Suppressor macrophage treated with lipopolysaccharide for 1 hour (primary cell): ENCODE measurements at places on chromosomes 5 and 9.

GRCh38 chr5:370959-371810, 49.7 kb downstream of the AHRR start:
- DNase-seq: peak; percentile 49

- no peak for DNase-seq
Measured at GRCh38 chr9:69660304-69660703, 11.9 kb downstream of the APBA1 start.

GRCh38 chr5:126624534-126624933, 23.8 kb downstream of the PHAX start:
- peak; percentile 85 for DNase-seq

GRCh38 chr9:86531273-86531970, 177.2 kb upstream of the TUT7 start:
- DNase-seq: no peak

GRCh38 chr5:135243556-135244285, 155.3 kb downstream of the MACROH2A1 start:
- DNase-seq: no peak

DNA sequence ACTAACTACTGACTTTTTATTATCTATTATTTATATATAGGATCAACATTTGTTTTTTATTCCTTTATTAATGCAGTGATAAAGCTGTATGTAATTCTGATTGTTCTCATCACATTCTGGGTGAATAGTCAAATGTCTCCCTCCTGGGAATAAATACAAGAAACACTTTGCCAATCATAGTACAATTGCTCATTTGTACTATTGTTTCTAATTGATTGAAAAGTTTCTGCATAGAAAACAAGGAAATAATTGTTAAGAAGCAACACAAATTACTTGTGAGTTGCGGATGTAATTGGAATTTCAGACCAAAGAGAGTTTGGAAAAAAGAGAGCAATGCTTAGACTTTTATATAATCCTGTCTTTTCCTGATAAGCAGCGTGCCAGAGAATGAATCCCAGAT, 1013.9 kb downstream of the EFNA5 start:
- no peak for DNase-seq

DNA sequence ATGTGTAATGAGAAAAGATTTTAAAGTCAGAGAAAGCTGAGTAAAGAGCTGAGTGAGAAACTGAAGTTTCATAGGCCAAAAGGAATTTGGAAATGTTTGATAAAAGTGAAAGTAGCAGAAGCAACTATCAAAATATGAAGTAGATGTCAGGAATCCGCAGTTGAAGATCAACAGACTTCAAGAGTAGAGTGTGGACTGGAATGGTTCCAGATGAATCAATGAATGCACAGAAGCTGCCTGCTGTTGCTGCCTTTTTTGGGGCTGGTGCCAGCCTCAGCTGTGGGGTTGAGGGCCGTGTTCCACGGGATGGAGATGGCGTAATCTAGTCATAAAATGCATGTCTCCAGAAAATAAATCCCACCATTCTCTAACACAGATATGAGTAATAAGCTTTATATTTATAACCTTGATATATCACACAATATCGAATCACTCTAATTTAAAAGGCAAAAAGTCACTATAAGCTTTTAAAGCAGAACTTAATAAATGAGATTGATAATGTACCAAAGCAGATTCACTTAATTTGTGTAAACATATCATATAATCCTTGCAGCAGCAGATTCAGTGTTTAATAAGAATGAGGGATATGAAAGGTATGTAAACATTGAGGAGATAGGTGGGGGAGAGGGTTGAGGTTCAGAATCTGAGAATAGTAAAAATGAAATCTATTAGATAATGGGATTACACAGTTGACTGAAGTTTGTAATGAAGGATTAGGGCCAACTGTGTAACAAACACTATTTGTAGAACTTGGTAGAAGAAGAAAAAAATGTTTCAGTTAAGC, 652.3 kb upstream of the FTMT start:
- DNase-seq: no peak
